Spinal cord (tissue), 10 donors: ENCODE measurements at places on chromosomes 4 and X. TPM values are rescaled to one million over a fixed set of nuclear protein-coding genes. Genes with fewer than 3 reads are reported as not detected.

FMR1NB gene
- not detected for total RNA-seq

HTN3 gene
- not detected for total RNA-seq

KIAA1210 gene
- total RNA-seq = 0.69 TPM

BMX gene
- total RNA-seq = 2.9 TPM

MAGEE2 gene
- total RNA-seq = 1.8 TPM

ARMCX4 gene
- 16.6 TPM for total RNA-seq

RPS3A gene
- 1,819 TPM for total RNA-seq

PSAPL1 gene
- total RNA-seq = 0.06 TPM

RRH gene
- 0.44 TPM for total RNA-seq

GAGE12J gene
- total RNA-seq = not detected

ENOPH1 gene
- total RNA-seq = 64.8 TPM

OTC gene
- total RNA-seq = 0.30 TPM

NR3C2 gene
- 27.0 TPM for total RNA-seq
